ENCODE measurements at places on chromosomes 6 and 20. TPM values are rescaled to one million over a fixed set of nuclear protein-coding genes. Genes with fewer than 3 reads are reported as not detected.

The ELMO2 gene
- 71.7 TPM for polyA plus RNA-seq

The RAET1G gene
- polyA plus RNA-seq, result 0.38 TPM

GRCh38 chr6:13469693-13470092 lies 17.7 kb downstream of the GFOD1 start:
- DNase-seq, result no peak

GRCh38 chr6:135251498-135252441 lies 70.7 kb downstream of the MYB start:
- no peak for DNase-seq

DNA sequence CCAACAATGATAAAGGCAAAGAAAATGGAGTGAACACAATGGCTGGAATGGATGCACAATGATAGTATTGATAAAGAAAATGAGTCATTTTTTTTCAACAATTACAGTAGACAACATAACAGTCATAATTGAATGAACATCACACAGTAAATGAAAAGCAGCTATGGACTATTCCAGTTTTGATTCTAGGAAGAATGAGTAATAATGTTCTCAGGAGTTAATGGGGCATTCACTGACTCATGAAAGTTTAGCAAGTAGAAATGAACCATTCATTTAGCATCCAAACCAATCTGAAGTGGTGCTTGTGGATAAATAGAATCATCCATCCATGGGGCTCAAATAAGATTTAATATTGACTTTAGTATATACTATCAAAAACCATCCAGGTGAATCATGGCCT lies 1029.5 kb upstream of the GJE1 start:
- no peak for DNase-seq

Measured in left renal pelvis (tissue), 4 donors.